ENCODE measurements at places on chromosomes 1 and 21.
A peak's percentile ranks its signal among the peaks of the same experiment; 100 is the strongest.

DNA sequence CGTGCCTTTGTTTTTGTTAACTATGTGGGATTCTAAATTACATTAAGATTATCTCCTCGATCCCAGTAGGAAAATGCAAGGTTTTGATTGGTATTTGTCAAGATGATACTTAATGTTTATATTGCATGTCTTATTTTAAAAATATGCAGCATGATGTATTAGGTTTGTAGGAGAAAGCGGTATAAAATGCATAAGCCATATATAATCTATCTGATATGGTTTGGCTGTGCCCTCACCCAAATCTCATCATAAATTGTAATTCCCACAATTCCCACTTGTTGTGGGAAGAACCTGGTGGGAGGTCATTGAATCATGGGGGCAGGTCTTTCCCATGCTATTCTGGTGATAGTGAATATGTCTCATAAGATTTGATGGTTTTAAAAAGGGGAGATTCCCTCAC is 198.1 kb upstream of the NCAM2 start:
- no peak for DNase-seq

GRCh38 chr1:58699011-58699762 is 675 bp downstream of the MYSM1 start:
- no peak for DNase-seq

GRCh38 chr1:47298025-47298699 is 15.8 kb downstream of the STIL start:
- no peak for DNase-seq

DNA sequence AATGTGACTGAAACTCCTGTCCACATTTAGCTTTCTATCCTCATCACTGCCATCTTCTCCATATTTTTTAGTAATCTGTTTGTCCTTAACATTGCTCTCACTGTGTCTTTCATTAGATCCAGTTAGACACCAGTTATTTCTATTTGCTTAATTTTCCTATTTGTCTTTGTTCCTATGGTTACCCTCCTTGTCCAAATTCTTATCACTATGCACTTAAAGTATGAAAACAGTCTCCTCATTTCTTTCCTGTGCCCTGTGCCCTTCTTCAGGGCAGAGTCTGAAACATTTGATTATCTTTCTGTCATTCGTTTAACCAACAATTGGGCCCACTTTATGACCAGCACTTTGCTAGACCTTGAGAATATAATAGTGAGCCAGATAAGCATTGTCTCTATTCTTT is 64.2 kb downstream of the SLC30A7 start:
- no peak for DNase-seq

DNA sequence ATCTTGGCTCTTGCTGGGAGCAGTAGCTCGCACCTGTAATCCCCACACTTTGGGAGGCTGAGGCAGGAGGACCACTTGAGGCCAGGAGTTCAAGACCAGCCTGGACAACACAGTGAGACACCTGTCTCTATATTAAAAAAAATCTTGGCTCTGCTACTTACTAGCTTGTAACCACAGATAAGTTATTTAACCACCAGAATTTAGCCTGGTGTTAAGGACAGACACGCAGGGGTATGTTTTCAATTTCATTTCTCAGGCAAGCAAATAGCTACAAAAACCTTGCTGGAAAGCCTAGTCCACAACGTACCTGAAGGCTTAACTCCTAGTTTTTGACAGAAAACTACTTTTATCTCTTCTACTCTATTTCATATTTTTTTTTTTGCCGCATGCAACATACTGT is 24.8 kb upstream of the GFI1 start:
- no peak for DNase-seq

- DNase-seq, result no peak
These were observed 71.7 kb downstream of the EDEM3 start for GRCh38 chr1:184682956-184683355.

- DNase-seq, result no peak
These were observed 134.1 kb downstream of the RHOU start for GRCh38 chr1:228869312-228869824.

- no peak for DNase-seq
These were observed 191.7 kb upstream of the CAMK1G start for GRCh38 chr1:209391792-209392191.

DNA sequence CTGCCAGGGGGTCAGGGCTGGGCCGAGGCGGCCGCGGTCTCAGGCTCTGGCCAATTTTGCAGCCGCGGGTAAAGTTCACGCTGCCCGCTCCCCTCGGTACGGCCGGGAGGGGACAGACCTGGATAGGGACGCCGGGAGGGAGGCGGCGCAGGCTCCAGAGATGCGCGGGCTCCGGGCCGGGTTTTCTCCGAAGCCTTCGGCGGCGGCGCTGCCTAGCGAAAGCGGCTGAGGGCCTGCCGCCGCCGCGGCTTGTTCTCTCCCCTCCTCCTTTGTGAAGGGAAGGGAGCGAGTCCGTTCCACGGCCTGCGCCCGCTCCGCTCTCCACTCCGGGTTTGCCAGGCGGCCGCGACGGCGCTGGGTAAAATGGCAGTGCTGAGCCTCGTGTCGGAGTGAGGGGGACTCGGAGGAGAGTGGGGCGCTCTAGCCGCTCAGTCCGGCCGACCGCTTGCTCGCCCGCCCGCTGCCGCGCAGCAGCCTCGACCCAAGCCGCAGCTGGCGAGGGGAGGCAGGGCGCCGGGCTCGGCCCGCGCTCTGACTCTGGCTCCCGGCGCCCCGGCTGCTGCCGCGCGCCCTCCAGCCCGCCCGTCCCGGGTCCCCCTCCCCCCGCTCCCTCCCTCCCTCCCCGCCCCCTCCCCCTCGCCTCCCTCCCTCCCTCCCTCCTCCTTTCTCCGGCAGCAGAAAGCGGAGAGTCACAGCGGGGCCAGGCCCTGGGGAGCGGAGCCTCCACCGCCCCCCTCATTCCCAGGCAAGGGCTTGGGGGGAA is at the start of gene ARID1A:
ARID1A (plus strand) TSS at position 660 of the 763 bp plus-strand sequence. CDS start 389 bp downstream, outside the sequence.
- DNase-seq, result peak; percentile 89

DNA sequence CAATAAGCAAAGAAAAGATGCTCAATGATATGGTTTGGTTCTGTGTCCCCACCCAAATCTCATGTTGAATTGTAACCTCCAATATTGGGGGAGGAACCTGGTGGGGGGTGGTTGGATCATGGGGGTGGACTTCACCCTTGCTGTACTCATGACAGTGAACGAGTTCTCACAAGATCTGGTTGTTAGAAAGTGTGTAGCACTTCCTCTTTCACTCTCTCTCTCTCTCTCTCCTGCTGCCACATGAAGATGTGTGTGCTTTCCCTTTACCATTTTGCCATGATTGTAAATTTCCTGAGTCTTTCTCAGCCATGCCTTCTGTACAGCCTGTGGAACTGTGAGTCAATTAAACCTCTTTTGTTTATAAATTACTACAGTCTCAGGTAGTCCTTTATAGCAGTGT is 248.4 kb downstream of the HHIPL2 start:
- no peak for DNase-seq

DNA sequence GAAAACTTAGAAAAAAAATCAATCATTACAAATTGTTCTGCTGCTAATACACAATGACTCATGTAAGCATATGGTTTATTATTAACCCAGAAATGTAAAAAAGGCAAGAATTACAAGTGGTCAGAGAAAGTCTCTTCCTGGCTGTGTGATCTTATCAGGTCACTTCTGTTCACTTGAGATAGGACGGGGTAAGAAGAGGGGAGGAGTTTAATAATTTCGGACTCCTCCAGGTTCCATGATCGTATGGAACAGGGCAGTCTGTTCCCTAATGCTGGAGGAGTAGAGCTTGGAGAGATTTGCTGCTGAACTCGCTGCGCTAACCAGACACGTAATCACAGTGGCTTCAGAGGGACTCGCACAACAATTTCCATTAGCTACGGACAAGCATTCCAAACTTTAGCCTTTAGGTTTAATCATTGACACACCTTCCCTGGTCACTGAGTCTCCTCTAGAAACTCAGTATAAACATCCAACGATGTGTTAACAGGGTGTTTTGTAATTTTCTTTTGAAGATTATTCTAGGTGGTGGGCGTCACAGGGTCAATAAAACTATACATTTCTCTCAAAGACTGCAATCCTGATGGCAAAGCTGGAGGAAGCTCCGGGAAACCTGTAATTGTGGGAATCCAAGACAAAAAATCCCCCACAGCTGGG is 1.3 kb downstream of the CRYZ start:
- no peak for DNase-seq

DNA sequence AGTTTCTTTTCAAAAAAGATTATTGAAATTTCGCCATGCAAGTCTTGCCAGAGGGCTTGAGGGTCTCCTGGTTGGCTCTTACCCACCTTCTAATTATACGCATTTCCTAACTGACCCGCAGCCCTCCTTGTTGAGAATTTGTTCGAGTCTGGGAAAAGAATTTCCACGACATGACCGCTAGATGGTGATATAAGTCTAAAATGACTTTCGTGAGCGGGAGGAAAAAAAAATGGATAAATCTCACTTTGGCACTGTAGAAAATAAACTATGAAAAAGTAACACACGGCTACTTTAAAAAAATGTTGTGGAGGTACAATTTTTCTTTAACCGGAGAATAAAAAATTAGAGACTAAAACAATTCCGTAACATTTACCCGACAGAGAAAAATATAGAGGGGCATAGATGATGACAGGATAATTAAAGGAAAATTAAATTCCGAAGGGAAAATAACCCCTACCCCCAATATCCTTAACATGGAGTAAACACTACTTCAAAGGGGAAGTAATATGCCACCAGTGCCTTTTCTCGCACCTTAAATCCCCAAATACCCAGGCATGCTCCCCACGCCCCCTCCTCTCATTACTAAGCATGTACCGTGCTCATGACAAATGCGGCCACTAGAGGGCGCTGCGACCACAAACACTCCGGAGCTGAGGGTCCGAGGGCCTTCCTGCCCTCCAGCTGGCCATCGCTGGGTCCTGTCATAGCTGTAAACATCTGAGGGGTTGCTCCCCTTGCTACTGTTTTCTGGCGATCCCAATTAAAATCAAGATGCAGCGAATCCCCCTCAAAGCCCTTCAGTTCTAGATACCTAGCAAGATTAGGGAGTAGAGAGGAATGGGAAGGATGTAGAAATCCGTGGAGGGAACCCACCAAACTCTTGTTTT is 266.9 kb downstream of the ASTN1 start:
- DNase-seq, result peak; percentile 38

GRCh38 chr1:167419245-167419644 is 99.1 kb downstream of the CD247 start:
- DNase-seq, result no peak

GRCh38 chr1:119011706-119012105 is 23.6 kb upstream of the TBX15 start:
- no peak for DNase-seq

DNA sequence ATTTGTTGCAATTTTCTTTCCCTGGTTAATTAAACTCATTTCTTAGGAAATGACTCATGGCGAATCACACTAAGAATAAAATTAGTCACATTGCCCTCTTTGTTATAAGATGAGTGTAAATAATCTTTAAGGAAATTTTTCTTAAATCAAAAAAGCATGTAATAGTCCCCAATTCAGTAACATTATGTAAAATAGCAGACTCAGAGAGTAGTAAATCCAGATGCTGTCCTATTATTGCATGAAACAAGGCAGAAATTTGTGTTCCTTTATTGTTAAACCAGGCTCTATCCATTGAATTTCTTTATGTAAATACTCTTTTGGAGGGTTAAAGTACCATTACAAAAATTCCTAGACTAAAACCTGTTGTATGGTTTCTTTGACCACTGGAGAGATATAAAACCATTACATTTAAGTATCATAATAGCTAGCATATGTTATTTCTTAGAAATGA is 154.5 kb upstream of the C1orf87 start:
- no peak for DNase-seq

GRCh38 chr1:3467096-3468036 is 12.9 kb downstream of the ARHGEF16 start:
- DNase-seq, result no peak

DNA sequence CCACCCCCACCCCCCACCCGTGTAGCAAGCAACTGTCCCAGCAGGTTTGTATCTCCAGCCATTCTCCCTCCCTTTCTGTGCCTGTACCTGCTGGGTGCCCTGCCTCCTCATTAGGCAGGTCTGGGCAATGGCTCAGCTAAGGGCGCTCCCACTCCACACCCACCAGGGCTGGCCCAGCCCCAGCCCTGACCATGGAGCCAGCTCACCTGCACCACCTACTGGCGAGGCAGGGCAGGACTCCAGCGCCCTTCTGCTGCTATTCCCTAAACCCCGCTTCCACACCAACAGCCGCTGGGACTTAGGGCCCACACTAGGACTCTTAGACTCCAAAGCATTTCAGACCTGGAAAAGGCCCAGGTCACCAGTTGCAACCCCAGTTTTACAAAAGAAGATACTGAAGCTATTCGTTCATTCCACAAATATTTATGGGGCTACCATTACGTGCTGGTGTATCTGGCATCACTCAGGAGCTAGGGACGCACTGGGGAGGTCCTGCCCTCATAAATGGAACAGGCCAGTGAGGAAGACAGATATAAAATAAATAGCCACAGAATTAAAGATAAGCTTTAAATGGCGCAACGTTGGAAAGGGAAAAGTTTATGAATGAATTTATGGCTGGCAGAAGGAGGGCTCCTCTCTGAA is 24.0 kb downstream of the PGLYRP3 start:
- peak; percentile 14 for DNase-seq

DNA sequence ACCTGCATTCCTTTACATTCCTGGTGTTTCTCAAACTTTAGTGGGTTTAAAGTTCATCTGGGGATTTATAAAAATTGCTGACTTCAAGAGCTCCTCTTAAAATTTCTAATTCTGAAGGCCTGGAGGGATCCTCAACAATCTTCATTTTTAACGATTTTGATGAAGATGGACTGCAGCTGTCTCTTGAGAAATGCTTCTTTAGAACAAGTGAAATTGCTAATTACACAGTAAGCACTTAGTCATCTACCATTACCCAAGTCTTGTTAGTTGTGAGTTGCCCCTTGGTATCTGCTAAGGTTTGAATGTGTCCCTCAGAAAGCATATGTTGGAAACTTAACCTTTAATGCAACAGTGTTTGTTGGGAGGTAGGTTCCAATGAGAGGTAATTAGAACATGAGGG is 163.7 kb downstream of the LTN1 start:
- DNase-seq, result no peak

GRCh38 chr1:233281711-233282581 is 13.6 kb downstream of the PCNX2 start:
- no peak for DNase-seq

DNA sequence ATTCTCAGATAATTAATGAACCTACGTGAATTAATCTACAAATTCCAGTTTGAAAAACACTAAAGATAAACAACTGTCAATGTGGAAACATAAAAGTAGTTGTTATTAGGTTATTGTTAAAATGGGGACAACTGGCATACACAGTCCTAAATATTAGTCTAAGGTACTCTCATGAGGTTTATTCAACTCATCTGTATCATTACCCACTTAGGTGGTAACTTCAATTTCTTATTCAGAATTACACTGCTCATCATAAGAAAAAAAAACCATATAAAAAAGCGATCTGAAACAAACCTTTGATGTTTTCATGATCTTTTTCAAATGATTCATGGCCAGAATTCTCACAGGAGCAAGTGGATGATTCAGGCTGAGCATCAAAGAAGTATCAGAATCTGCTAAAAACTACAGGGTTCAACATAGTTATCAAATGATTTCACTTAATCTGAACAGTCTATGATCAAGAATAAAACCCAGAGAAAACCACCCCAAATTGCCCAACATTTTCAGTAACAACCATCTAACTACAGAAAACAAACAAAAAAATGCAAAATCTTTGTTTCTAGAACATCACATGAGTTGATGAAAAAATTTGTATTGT is 13.7 kb downstream of the HEATR1 start:
- DNase-seq, result no peak

- no peak for DNase-seq
These were observed 144.0 kb upstream of the ADGRL4 start for GRCh38 chr1:79150576-79150975.

Data from NCI-H146 (cell line).